Activated CD4-positive, alpha-beta T cell treated with anti-CD3 and anti-CD28 coated beads for 48 hours (primary cell): ENCODE measurements at places on chromosomes 12 and 14.

GRCh38 chr12:114218136-114218535 lies 187.8 kb downstream of the TBX5 start:
- no peak for DNase-seq

GRCh38 chr12:93448796-93449195 lies 7.0 kb upstream of the UBE2N start:
- no peak for DNase-seq

DNA sequence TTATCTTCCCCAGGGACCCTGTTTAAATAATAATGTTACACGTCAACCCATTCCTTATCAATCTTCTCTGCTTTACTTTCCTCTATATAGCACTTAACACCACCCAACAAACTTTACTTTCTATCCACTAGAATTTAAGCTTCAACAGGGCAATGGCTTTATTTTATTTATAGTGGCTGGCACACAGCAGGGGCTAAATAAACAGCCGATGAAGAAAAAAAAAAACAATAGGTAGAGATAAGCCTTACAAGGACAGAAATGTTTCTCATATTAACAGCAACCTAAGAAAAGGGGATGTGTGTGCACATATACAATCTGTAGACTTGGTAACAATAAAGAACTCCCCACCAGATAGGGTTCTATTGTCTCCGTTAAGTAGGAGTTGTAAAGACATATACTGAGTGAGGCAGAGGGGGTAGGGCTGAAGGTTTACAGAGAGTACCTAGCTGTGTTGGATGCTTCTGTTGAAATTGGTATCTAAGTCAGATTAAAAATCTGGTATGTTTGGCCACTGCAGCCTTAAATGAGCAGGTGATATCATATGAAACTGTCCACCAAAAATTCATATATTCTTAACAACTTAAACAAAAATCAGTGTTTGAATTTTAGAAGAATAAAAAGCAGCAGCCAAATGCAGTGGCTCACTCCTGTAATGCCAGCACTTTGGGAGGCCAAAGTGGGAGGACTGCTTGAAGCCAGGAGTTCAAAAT lies 24.7 kb upstream of the AP4S1 start:
- DNase-seq, result no peak

- DNase-seq, result no peak
Measured at GRCh38 chr14:70359076-70359424, 433 bp downstream of the COX16 start.

GRCh38 chr12:3627336-3627735 lies 125.6 kb downstream of the CRACR2A start:
- no peak for DNase-seq

DNA sequence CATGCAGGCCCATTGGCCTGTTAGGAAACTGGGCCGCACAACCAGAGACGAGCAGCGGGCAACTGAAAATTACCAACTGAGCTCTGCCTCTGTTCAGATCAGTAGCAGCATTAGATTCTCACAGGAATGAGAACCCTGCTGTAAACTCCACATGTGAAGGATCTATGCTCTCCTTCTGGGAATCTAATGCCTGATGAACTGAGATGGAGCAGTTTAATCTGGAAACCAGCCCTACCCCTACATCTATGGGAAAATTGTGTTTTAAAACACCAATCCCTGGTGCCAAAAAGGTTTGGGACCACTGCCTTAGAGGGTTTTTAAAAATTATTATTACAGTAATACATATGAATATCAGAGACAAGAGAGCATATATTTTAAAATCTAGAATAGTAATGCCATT lies 1144.5 kb downstream of the FSCB start:
- DNase-seq, result no peak
